Occipital lobe (tissue), 3 donors: ENCODE measurements at places on chromosomes 4 and X. TPM values are rescaled to one million over a fixed set of nuclear protein-coding genes. Genes with fewer than 3 reads are reported as not detected.

DNA sequence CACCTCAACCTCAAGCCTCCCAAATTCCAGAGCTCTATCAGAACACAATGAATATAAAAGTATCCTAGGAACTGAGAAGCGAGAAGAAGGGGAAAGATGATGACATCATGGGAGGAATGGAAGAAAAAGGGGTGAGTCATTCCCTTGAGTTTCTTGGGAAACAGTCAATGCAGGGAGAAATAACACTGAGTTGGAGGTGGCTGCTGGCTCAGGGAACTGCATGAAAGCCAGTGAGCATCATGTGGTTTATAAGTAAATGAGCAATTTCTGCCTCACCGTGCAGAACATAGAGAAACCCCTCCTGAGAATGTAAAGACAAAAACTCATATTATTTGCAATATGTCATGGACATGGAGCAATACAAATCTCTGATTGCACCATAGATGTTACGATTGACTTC, 73.3 kb downstream of the SHOX start:
- DNase-seq, result no peak

GRCh38 chr4:47474799-47475198, 10.3 kb upstream of the ATP10D start:
- DNase-seq, result no peak

DNA sequence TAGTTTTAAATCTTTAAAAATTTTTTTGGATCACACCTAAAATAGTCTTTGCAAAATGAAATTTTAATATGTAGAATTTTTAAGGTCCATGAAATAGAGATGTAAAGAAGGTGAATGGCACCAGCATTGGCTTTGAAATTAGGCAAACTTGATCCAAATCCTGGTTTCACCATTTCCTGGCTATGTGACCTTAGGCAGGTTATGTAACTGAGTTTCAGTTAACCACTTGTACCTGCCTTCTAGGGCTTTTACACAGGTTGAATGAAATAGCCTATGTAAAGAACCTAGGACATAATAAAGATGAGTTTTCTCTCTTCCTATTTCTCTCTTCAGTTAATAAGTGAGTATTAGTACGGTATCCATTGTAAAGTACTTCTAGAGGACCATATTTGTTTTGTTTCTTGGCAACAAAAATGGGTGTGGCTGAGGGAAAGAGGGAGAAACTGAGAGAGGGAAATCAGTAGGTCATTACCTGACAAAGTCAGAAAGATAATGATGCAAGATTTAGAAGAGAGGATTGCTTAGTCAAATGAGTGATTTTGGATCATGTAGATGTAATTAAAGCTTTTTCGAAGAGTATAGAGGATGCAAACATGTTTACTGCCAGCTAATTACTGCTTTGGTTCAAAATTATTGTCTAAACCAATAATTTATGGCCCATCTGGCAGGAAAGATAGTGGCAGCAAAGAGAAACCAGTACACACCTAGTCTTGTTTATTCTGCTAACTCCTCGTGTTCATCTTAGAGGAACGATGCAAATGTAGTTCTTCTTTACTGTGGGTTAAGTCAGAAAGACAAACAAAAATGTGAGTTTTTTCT, 81.9 kb downstream of the PDLIM5 start:
- no peak for DNase-seq

Gene RAB39B
- total RNA-seq, result 28.2 TPM

- DNase-seq, result no peak
Measured at GRCh38 chrX:125826774-125827451, 339.2 kb downstream of the DCAF12L2 start.

GRCh38 chr4:67933038-67933437, 30.3 kb downstream of the TMPRSS11A start:
- DNase-seq, result no peak

GRCh38 chrX:2261831-2262667, 238.7 kb downstream of the DHRSX start:
- DNase-seq, result no peak

GRCh38 chr4:36133086-36133485, 111.2 kb downstream of the ARAP2 start:
- DNase-seq, result no peak
